Stimulated activated CD8-positive, alpha-beta memory T cell treated with anti-CD3 and anti-CD28 coated beads, Interleukin-4, amount 100 ng/mL, for 4 hours (primary cell): ENCODE measurements at places on chromosomes 1 and 21.

GRCh38 chr21:45480701-45481500 lies 61.3 kb downstream of the SLC19A1 start:
- no peak for DNase-seq

GRCh38 chr1:230800891-230801840 lies 54.0 kb downstream of the CAPN9 start:
- no peak for DNase-seq

GRCh38 chr1:35557118-35557610 lies at the start of gene KIAA0319L:
Gene KIAA0319L (minus strand): TSS chr1:35557403. CDS start chr1:35554491, 2,912 bp downstream.
- DNase-seq, result no peak

DNA sequence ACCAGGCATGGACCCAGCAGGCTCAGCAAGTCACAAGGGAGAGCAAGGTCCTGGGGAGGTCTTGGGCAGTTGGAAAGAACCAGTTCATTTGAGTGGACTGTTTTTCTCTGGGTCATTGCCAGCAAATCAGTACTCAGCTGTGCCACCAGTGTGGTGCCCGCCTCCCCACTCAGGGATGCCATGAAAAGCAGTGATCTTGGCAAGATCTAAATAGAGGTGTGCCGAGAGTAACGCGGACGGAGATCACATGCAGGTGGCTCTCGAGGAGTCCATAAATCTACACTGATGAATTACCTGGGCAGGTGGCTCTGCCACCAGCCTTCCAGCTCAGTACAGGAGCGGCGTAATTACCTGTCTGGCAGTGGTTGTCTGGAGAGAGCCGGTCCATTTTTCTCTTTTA lies 642.2 kb downstream of the PTPRU start:
- DNase-seq, result no peak

DNA sequence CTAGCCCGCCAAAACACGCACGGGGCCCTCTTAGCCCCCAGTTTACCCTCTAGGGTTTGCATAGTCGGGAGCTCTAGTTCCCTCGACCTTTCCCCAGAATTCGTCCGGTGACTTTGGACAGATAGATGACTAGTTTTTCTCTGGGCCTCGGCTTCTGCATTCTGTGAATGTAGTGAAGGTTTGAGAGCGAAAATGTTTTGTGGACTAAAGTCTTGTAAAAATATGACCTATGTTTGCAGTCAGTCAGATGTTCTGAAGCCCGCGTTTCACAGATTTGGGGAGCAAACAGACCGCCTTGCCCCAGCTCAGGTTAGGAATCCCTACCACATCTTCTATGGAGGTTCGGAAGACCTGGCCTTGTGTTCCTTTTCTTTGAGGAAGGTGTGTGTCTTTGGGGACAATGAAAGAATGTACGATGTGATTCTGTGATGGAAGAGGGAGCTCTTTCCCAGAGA lies 401 bp downstream of the UQCRH start:
- DNase-seq, result no peak

- no peak for DNase-seq
Observed at GRCh38 chr1:230834292-230834691, 34.0 kb downstream of the C1orf198 start.

- DNase-seq, result no peak
Observed at GRCh38 chr21:46155514-46156377, at the start of gene FTCD. Gene FTCD (minus strand): TSS chr21:46155579. CDS start chr21:46155523, 56 bp downstream.

GRCh38 chr21:17925899-17926298 lies 106.7 kb upstream of the C21orf91 start:
- DNase-seq, result no peak

- DNase-seq, result no peak
Observed at GRCh38 chr1:30758785-30759380, 1.3 kb upstream of the LAPTM5 start.

DNA sequence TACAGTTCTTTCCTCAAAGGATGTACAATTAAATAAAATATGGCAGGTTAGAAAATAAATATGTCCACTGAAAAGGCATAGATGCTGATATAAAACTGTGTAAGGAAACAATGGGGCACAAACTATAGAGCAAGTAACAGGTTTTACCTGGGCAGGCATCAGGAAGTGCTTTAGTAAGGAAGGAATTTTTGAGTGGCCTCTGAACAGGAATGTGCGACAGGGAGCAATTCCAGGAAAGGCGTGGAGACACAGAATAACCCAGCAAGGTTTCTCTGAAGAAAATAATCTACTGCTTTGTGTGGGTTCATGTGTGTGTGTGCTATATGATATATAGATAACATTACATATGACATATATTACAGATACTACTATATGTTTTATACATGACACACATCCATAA lies 128.4 kb downstream of the RGS21 start:
- DNase-seq, result no peak

- DNase-seq, result no peak
Observed at GRCh38 chr1:226123591-226124471, 61.3 kb downstream of the H3-3A start.

DNA sequence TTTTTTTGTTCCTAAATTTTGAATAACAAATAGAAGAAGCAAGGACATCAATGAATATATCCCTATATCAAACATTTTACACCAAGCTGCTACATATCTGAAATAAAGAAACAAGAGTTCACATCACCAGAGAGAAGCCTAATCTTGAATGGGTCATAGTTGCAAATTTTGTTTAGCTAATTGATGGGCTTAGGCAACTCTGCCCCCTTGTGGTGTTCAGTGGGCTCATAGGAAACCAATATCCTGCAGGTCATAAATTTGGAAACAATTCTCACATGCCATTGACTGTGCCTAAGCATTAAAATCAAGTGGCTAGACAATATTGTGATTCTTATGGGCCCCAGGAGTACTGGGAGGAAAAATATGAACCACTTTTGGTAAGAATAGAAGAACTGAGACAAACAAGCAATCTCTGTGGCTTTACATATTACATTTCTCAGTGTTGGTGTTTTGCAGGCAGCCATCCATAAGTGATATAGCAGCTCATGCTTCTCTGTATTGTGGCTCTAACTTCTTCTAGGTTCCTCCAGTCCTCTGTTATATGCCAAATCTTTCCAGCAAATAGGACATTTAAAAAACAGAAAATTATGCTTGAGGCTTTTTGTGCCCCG lies 1262.8 kb upstream of the PRMT6 start:
- DNase-seq, result no peak

DNA sequence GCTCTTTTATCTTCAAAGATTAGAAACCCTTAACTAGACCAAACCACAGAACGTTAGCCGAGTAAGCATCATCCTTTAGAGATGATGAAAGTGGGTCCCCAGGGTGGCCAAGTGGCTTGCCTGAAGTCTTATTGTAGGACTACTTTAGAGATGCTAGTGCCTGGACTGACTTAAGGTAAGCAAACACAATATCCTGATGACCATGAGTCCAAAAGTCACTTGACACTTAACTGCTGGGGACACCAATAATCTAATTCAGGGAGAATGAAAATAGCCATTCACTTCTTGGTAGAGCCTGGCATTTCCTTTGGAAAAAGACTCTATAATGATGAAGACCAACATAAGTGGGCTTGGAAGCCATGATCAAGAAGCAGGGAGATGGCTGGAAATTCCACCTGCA lies 225.3 kb upstream of the IRF2BP2 start:
- no peak for DNase-seq
